ENCODE measurements at places on chromosomes 5 and 9. TPM values are rescaled to one million over a fixed set of nuclear protein-coding genes. Genes with fewer than 3 reads are reported as not detected.

DNA sequence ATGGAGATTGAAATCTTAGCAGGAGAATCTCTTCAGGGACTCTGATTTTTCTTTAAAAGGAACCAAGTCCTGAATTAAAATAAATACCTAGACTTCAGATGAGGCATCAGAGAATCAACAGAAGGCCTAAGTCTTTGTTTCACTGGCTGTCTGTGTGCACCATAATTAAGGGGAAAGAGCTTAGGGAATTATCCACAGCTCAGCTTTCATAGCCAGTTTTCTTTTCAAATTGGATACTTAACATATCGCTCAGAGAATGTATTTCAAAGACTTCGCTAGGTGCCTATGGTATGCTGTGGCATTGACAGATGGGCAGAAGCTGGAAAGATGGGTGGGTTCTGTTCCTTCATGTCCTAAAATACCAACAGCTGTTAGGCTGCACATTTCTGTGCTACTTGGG, 325.8 kb downstream of the TMEM38B start:
- no peaks in the 10 kb centered on the region for H3K36me3 ChIP-seq
- no peak overlapping the region for H3K4me3 ChIP-seq
- no peaks in the 10 kb centered on the region for H3K27me3 ChIP-seq
- no peaks in the 10 kb centered on the region for H3K4me1 ChIP-seq
- DNase-seq: no peak
- H3K27ac ChIP-seq: no peak overlapping the region

DNA sequence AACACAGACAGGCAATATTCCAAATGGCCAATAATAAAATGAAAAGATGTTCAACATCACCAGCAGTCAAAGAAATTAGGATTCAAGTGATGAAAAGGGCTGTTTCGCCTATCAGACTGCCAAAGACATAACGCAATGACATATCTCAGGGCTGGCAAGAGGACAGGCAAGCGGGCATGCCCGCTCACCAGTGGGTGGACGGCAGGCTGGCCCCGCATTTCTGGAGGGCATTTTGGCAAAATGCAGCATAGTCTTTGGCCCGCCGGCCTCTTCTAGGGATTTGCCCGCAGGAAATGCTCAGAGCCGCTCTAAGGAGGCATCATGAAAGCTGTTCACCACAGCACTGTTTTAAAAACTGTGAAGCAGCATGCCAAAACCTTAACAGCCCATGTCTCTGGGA, 1.4 kb upstream of the PPP1R26 start:
- H3K36me3 ChIP-seq: no peaks in the 10 kb centered on the region
- H3K4me1 ChIP-seq: peaks cover 20% of the 10 kb centered on the region
- H3K27ac ChIP-seq: no peak overlapping the region
- H3K4me3 ChIP-seq: no peak overlapping the region

- no peak for DNase-seq
- H3K36me3 ChIP-seq: no peaks in the 10 kb centered on the region
- no peak overlapping the region for H3K27ac ChIP-seq
- H3K4me1 ChIP-seq: no peaks in the 10 kb centered on the region
These were observed 192.9 kb upstream of the RAD23B start for GRCh38 chr9:107090218-107090617.

Gene LRRC19
- total RNA-seq: not detected

DNA sequence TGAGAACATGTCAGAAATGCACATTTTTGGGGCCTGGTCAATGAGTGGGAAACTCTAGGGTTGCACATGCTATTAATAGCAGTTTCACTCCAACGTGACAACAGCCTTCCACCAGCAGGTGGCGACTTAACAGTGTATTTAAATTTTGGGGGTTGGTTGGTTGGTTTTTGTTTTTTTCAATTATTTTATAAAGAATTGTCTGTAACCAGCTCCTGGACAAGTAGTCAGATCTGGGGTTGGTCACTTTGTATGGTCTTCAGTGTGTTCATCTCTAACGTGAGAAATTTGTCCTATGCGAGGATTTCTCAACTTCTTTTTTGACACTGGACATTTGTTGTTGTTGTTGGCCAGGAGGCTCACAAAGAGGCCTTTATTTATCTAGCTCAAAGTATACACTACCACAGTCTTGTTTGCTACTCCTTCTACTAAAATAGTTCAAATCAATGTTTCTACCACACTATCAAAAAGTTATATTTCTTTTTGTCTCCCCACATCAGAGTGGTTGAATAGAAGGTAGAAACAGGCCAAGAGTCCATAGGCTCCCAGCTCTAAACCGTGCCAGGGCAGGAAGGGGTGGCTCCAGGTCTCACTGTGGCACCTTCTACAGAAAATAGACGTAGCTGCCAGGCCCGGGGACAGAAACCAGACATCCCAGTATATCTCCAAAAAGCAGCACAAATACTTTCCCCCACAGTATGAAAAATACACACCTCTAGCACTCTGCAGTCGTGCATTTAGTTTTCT, 110.4 kb downstream of the TRPM6 start:
- no peaks in the 10 kb centered on the region for H3K27me3 ChIP-seq
- no peak overlapping the region for H3K4me3 ChIP-seq
- H3K4me1 ChIP-seq: no peaks in the 10 kb centered on the region

Gene TIMD4
- total RNA-seq: 0.71 TPM

- H3K4me1 ChIP-seq: no peaks in the 10 kb centered on the region
- H3K36me3 ChIP-seq: no peaks in the 10 kb centered on the region
- DNase-seq: no peak
- no peak overlapping the region for H3K4me3 ChIP-seq
- H3K27me3 ChIP-seq: no peaks in the 10 kb centered on the region
These were observed 15.2 kb upstream of the IRX4 start for GRCh38 chr5:1897816-1898450.

DNA sequence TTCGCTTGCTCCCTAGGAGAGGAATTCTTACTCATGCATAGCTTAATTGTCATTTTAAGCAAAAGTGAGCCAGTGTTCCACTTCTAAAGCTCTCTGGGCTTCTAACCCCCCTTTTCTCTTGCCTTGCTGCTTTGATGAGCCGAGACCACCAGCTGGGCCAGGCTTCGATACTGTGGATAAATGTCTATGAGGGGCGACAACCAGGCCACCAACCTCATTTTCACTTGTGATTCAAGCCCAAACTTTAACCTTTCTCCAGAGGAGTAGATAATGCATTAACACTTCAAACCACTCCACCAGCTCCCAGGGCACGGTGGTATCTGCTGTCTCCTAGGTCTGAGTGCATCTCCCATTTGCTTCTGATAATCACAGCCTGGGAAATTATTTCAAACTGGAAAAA, 205.6 kb downstream of the PSAT1 start:
- H3K27me3 ChIP-seq: no peaks in the 10 kb centered on the region
- H3K27ac ChIP-seq: no peak overlapping the region
- no peaks in the 10 kb centered on the region for H3K36me3 ChIP-seq

GRCh38 chr9:91812191-91812590, 137.8 kb downstream of the ROR2 start:
- H3K4me1 ChIP-seq: no peaks in the 10 kb centered on the region
- no peaks in the 10 kb centered on the region for H3K36me3 ChIP-seq
- no peak for DNase-seq
- H3K4me3 ChIP-seq: no peak overlapping the region
- H3K27me3 ChIP-seq: no peaks in the 10 kb centered on the region

GRCh38 chr9:109453210-109453842, 44.8 kb downstream of the PTPN3 start:
- H3K36me3 ChIP-seq: no peaks in the 10 kb centered on the region
- no peaks in the 10 kb centered on the region for H3K4me1 ChIP-seq
- H3K27ac ChIP-seq: no peak overlapping the region

- H3K36me3 ChIP-seq: no peaks in the 10 kb centered on the region
- no peak for DNase-seq
- H3K4me1 ChIP-seq: no peaks in the 10 kb centered on the region
- no peaks in the 10 kb centered on the region for H3K27me3 ChIP-seq
- no peak overlapping the region for H3K27ac ChIP-seq
- no peak overlapping the region for H3K4me3 ChIP-seq
These were observed 32.4 kb upstream of the ZFR start for GRCh38 chr5:32476891-32477290.

DNA sequence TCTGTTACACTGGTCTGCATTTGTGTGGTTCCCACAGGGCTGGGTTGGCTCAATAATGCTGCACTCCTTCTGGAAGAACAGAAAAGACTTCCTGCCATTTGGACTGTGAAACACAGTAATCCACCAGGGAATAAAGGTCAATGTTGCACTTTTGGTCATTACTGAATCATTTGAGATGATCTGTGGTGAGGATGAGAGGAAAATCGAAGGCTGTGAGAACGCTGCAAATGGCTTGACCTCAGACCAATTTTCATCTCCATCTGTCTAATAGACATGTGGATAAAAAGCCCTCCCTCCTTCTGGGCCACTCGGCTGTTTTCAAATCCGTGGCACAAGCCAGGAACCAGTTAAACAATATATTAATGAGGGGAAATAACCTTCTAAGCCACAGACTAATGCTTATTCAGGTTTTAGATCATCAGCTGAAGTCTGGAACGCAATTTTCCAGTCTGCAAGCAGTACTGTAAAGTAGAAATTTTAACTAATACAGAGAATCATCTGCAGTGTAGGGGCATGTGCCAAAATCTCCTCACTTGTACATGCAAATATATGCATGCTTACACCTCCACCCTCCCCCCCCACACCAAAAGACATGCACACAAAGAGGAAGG, 20.2 kb downstream of the TLE1 start:
- no peaks in the 10 kb centered on the region for H3K36me3 ChIP-seq
- H3K27ac ChIP-seq: no peak overlapping the region
- H3K27me3 ChIP-seq: no peaks in the 10 kb centered on the region
- no peaks in the 10 kb centered on the region for H3K4me1 ChIP-seq
- no peak for DNase-seq
- no peak overlapping the region for H3K4me3 ChIP-seq

- no peak overlapping the region for H3K4me3 ChIP-seq
- no peaks in the 10 kb centered on the region for H3K27me3 ChIP-seq
- no peak overlapping the region for H3K27ac ChIP-seq
These were observed 52.0 kb downstream of the ITGA2 start for GRCh38 chr5:53041071-53041692.

- DNase-seq: no peak
- H3K4me1 ChIP-seq: no peaks in the 10 kb centered on the region
- no peak overlapping the region for H3K4me3 ChIP-seq
- no peak overlapping the region for H3K27ac ChIP-seq
These were observed 87.1 kb upstream of the PPP1R26 start for GRCh38 chr9:135392511-135392910.

DNA sequence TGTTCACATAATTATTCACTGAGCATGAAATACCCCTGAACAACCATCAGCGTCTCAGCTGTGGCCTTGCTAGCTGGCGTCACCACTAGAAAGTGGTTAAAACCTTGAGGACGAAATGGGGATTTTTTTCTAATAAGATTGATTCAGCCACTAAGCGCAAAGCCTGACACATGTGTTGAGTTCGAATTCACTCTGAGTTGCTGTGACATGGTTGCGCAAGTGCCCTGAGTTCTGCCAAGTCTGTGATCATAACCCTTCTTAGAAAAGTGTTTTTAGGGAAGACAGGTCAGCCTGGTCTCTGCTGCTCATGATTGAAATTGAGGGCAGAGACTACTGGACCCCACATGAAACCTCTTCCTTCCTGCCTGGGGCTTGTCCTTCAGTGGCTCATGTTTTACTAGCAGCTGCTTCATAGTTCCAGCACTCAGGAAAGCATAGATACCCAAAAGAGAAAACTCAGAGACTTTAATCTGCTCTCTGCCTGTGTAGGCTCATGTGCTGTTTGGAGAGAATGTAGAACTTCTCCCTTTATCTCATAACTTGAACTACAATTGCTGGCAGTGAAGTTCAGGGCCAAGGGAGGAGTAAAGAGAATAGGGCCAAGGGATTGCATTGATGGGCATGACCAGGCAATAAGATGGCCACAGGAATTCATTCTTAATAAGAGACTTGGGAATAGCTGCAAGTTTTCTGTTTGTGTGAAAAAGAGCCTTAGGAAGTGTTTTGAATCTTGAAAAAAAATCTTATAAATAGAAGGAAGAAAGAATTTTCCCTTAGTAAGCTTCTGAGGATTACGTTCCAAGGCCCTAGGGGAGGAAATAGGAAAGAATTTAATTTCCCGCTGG, 66.8 kb upstream of the CXCL14 start:
- H3K36me3 ChIP-seq: no peaks in the 10 kb centered on the region
- no peaks in the 10 kb centered on the region for H3K27me3 ChIP-seq
- DNase-seq: no peak
- no peak overlapping the region for H3K4me3 ChIP-seq
- no peak overlapping the region for H3K27ac ChIP-seq

GRCh38 chr5:172943283-172943841, 15.9 kb upstream of the RPL26L1 start:
- H3K27me3 ChIP-seq: no peaks in the 10 kb centered on the region
- H3K36me3 ChIP-seq: peaks cover 15% of the 10 kb centered on the region
- peaks cover 5% of the 10 kb centered on the region for H3K4me1 ChIP-seq
- DNase-seq: no peak

Gene CD274
- total RNA-seq: 14.1 TPM

DNA sequence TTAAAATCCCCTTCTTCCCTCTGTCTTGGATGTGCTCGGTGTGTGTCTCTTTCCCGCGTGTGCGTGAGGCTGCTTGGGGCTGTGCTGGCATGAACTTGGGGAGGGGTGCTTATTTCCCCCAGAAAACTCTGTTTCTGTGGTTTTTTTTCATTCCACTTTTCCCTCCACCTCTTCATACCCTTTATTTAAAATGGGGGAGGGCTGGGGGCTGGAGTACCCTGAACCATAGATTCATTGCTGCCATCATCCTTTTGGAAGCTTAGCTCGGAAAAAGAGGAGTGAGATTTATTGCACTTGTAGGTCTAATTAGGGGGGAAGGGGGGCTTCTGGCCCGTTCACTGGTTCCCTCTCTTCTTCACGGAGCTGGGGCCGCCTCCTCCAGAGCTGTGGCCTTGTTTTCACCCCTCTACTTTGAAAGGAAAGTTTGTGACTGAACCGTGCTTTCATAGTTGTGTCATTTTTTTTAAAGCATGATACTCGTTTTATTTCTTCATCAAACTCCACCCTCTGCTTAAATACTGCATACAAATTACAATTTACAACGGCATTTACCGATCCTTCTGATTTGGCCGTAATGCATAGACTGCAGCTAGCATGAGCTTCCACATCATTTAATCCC, 2.9 kb downstream of the NR2F1 start:
- peaks cover 21% of the 10 kb centered on the region for H3K4me1 ChIP-seq
- H3K27ac ChIP-seq: peak overlapping the region; percentile 68
- H3K27me3 ChIP-seq: no peaks in the 10 kb centered on the region
- peak overlapping the region; percentile 66 for H3K4me3 ChIP-seq

DNA sequence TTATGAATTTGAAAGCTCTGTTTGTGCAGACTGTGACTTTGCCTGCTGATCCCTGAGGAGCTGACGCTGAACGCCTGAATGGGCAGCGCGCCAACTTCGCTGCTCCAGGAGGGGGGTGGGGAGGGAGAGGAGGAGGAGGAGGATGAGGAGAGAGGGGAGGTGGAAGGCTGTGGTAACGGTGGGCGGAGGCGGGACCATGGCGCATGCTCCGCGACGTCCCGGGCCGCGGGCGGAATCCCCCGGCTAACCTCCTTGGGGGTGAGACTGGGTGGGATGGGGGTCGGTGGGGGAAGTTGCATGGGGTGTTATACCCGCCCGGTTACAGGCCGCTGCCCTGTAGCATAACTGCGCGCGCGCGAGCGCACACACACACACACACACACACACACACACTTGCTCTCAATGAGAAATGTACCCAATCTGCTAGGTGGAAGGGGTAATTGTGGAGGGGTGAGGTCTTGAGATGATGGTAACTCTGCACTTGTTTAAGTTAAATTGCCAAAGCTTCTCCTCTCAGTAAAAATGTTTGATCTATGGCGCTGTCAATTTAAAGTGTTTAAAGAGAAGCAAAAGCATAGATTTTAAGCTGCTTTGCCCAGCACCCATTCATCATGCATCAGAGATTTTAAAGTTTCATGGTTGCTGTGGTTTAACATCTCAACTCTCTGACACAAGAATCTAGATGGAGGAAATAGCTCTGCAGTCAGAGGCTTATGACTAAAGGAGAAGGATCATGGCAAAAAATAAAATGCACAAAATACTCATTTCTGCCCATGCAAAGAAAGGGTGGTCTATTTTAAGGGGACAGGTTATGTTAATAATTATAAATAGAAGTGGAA, 76.6 kb upstream of the TBCA start:
- no peaks in the 10 kb centered on the region for H3K36me3 ChIP-seq
- peak overlapping the region; percentile 58 for H3K4me3 ChIP-seq
- H3K4me1 ChIP-seq: peaks cover 6% of the 10 kb centered on the region
- no peaks in the 10 kb centered on the region for H3K27me3 ChIP-seq
- no peak for DNase-seq
